ENCODE measurements at places on chromosomes 13 and 19.

DNA sequence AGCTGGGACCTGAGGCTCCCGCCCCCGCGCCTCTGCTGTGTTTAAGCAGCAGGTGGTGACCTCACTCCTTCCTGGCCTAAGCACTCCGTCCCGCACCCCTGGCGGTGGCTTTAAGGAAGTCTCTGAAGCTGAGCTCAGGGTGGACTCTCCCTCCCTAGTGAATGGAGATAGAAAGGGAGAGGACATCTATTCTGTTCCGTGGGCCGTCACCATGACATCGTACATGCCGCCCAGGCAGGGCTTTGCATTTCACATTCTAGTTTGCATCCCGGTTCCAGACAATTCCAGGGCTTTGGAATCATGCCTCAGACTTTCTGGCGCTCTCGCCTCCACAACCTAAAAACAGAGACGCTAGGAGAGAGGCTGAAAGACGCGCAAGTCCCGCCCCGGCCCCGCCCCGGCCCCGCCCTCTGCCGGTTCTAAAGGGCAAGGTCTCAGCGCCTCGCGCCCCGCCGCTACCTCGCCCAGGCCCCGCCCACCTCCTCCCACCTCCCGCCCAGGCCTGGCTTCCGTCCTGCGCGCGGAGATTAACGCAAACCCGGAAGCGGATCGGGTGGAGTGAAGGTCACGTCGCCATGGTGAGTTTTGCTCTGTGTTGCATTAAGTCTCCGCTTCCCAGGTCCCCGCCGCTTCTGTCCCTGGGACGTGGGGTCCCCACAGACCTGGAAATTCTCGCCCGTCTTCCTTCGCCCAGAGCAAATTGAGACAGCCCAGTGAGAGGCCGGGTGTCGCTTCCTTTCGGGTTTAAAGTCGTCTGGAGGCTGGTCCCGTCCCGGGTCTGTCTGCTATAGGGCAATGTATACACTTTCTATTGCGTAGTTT, at the start of gene ZNF808:
TSS of gene ZNF808 (plus strand) at position 535 of the 822 bp plus-strand sequence. CDS start 15,617 bp downstream, outside the sequence.
- peak; percentile 97 for DNase-seq

- DNase-seq: no peak
Measured at GRCh38 chr13:26435171-26435570, 122.3 kb upstream of the WASF3 start.

DNA sequence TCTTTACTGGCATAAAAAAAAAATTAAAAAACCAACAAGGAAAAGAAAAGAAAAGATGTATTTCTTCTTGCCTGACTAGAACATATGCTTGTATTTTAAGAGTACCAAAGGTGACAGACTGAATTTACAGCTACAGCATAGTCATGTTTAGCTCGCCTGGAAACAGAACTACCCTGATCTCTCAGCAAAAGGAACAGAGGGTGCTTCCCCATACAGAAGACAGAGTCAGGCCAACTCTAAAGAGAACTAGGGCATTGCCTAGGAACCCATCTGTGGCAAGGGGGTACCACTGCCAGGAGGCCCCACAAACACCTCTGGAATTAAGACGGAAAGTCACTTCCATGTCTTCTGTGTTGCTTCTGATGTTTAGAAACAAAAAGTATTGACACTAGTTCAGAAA, 252.1 kb upstream of the STARD13 start:
- DNase-seq: no peak

DNA sequence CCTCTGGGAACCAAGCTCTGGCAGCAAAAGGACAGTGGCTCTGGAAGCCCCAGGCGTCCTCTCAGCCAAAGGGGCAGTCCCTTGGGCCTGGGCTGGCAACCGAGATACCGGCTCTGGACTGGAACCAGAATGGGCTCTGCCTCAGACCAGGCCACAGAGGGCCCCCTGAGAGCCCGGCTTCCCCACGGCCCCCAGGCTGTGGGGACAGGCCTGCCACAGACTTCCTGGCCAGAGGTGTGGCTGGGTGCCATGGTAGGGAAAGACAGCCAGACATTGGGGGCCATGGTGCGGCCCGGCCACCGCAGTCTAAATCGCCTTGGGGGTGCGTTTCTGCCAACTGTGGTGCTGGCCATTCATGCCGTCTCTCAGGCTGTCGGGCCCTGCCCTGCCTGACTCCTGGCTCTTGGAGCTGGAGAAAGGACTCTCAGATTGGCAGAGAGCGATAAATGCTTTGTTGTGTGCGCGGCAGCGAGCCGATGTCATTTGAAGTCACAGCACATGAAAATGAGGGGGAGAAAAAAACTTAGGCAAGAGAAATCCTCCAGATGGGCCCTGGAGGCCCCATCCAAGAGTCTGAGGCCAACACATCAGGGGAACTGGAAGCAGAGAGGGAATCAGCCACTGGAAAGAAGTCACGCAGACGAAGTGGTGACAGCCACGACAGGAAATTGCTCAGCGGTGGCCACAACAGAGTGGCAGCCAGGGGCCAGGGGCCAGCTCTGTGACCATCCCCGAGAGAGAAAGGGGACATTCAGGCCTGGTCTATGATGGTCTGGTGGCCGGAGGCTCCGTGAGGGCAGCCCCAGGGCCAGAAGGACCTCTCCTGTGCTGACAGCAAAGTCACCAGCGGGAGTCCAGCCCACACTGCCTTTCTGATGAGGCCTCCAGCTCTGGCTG, 26.5 kb downstream of the SH3GL1 start:
- no peak for DNase-seq

- DNase-seq: peak; percentile 94
Measured at GRCh38 chr19:48513289-48514122, 1.9 kb upstream of the LMTK3 start.
